Activated CD4-positive, alpha-beta T cell treated with anti-CD3 and anti-CD28 coated beads, Interleukin-2, amount 50 U/mL, for 24 hours (primary cell): ENCODE measurements at places on chromosomes 3 and 15.

- no peak for DNase-seq
Observed at GRCh38 chr3:111152496-111152895, 80.9 kb downstream of the NECTIN3 start.

- DNase-seq = no peak
Observed at GRCh38 chr3:169465417-169465816, 198.1 kb downstream of the MECOM start.

- DNase-seq = no peak
Observed at GRCh38 chr3:41031401-41031800, 167.9 kb upstream of the CTNNB1 start.

- no peak for DNase-seq
Observed at GRCh38 chr3:95044101-95044500, 981.2 kb downstream of the NSUN3 start.

GRCh38 chr15:42348083-42348482, 11.2 kb upstream of the CAPN3 start:
- DNase-seq = no peak

DNA sequence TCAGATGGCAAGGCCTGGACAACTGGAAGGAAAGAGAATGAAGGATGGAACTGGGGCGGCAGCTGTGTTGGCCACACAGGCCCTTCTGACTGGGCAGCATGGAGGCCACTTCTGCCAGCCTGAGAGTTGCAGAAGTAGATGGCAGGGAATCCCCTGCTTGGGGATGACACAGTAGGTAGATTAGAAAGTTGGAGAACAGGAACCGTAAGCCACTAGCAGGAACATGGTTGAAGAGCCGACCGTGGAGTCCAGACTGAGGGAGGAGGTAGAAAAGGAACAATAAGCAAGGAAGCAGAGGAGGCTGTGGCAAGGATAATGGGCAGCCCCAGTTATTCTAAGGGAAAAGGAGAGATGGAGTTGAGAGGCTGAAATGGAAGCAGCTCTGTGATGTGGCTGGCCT, 26.4 kb upstream of the ZNF774 start:
- no peak for DNase-seq

DNA sequence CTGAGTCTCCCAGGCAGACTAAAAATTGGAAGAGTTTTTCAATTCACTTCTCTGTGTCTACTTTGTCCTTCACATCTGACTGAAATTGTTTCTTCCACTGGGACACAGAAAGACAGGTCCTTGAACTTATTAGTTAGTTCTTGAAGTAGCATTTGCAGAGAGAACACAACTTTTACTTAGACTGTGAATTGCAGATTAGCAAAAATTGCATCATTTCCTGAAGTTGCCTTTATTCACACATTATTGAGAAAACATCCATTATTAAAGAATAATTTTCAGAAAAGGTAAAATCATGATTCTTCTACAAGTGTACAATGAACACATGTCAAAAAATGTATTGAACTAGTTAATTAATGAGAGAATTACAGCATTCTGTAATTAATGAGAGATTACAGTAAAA, 1.4 kb upstream of the COMMD2 start:
- DNase-seq = no peak

- no peak for DNase-seq
Observed at GRCh38 chr3:54243960-54244682, 121.8 kb downstream of the CACNA2D3 start.

DNA sequence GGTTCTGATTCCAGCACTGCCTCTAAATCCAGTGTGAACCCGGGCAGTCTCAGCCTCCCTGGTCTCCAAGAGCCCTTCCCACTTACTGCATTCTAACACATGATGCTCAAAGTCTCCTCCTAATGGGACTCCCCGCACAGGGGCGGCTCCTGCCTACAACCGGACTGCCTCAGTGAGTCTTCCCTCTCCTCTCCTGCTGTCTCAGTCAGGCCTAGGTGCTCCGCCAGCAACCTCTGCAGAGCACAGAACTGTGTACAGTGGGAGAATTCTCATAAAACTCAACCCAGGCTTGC, 28.9 kb downstream of the TBC1D2B start:
- DNase-seq = no peak

- DNase-seq = no peak
Observed at GRCh38 chr3:173920386-173920785, 522.8 kb downstream of the NLGN1 start.

GRCh38 chr3:93861017-93861416, 112.7 kb downstream of the PROS1 start:
- DNase-seq = no peak

- no peak for DNase-seq
Observed at GRCh38 chr15:27222479-27222878, 251.5 kb downstream of the GABRG3 start.

DNA sequence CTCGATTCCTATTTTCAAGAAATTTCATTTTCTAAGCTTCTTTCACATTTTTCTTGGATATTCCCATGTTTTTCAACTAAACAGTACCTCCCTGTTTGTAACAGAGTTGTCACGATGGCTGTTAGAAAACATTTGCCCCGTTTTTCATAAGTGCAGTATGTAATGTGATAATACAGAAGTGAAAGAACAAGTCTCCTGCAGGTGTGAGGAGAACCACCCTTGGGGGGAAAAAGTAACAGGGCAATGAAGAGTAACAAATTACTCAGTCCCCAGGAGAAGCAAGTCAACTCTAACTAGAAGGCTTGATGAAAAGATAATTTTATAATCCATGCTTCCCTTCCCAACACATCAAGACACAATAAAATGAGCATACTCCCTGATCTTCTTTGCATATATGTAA, 493.3 kb downstream of the FOXP1 start:
- no peak for DNase-seq

DNA sequence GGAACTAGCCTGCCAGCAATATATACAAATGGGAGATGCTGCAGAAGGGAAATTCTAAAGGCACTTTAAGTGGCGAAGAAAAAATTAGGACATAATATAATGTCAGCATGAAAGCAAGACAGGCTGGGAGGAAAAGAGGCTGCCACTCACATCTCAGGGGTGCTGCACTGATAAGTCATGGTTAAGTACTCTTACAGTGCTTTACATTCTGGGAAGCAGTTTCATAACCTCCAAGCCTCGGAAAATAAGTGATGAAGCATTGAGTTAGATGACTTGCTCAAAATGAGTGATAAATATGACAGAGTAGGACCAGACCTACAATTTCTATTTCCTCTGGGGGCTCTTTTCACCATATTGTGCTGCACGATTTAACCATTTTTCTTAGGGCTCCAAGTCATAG, 109.0 kb downstream of the HERC1 start:
- DNase-seq = no peak

DNA sequence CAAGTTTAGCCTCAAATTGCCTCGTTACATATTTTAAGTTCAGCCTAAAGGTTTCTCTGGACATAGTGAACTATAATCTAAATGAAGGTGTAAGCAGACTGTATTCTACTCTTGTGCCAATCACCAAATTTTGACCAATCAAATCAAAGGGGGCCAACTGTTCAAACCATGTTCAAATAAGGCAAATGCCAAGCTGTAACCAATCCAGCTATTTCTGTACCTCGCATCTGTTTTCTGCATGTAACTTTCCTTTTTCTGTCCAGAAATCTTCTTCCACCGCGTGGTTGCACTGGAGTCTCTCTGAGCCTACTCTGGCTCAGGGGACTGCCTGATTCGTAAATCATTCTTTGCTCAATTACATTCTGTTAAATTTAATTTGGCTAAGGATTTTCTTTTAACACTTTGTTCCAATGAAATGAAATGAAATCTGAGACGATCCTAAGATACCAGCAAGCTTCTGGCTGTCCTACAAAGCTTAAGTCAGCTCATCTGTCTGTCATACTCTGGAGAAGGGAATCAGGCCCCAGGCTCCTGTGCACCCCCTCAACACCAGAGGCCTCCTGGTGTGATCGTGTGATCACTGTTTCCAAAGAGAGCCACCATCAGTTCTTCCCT, 53.2 kb upstream of the ZNF148 start:
- DNase-seq = no peak

DNA sequence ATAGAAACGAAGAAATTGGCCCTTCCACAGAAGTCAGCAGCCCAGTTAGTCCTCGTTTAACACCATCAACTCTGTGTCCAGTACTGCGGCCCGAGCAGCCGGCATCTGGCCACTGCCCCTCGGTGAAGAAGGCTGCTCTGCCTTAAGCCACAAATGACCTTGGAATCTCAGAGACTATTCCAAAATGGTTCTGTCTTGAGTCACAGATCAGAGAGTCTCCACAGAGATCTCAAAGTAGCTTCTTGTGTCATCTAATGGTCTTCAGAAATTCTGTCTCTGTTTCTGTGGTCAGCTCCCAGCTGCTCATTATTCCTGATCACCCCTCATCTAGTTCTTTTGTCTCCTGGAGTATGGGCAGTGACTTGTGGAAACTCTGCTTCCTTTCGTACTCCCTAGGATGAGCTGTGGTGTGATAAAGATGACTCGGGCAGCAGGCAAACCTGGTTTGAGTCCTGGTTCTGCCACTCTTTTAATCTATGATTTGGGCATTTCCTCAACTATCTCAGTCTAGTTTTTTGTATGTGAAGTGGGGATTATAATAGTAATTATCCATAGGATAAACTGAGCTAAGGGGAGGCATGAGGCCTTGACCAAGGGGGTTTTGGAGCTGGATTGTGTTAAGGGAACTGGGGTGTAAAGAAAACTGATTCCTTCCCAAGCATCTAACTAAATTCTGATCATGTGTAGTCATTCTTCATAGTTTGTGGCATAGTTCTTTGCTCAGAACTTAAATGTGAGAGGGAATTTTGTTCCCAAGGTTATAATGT, 22.6 kb downstream of the CRTC3 start:
- DNase-seq = no peak

DNA sequence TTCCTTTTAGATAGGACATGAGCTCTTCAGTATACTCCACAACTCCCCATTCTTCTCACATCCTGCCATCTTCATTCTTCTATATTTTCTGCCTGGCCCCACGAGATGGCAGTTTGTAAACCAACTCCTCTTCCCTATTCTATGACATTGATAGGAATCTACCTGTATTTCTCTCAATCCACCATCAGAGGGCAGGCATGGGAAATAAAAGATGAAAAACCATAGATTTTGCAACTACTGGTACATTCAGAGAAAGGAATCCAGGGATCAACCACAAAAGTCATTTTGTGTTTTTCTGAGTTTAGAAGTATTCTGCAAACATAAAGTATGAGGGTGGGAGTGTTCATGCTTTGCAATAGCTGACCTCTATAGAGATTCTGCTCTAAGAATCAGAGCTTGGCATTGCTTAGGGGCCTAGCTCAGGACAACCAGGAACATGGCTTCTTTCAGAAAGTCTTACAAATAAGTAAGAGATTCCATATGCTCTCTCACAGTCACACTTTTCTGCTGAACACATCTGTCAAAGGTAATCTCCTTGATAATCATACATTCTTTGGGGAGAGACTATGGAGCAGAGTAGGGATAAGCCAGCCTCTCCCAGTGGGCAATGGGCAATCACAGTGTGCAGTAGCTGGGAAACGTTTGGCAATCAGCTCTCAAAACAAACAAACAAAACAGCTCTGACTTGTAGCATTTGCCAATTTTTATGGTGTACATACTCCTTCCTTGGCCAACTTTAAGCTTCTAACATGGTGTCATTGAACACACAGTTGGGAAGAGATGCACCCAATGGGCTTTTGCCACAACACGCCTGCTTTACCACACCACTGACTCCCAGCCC, 43.1 kb upstream of the SLC25A36 start:
- DNase-seq = peak; percentile 3
